ENCODE measurements at places on chromosomes 3 and 15.

DNA sequence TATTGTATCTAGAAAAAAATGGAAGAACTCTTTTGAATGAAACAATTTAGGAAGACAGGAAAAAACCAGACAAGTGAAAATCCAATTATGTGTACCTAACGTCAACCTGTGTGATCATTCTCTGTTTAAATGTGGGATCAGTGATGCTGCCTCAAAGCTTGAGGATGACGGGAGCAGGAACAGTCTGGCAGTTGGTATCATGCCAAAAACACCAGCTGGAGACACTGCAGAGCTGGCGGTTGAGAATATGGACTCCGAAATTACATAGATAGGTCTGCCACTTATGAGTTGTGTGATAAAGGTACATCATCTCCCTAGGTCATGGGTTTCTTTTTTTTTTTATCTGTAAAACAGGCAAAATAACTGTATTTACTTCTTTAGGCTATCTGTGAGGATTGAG lies 480.5 kb downstream of the CNTN4 start:
- no peak for DNase-seq

- no peak for DNase-seq
Measured at GRCh38 chr3:135041601-135042000, 246.5 kb downstream of the EPHB1 start.

DNA sequence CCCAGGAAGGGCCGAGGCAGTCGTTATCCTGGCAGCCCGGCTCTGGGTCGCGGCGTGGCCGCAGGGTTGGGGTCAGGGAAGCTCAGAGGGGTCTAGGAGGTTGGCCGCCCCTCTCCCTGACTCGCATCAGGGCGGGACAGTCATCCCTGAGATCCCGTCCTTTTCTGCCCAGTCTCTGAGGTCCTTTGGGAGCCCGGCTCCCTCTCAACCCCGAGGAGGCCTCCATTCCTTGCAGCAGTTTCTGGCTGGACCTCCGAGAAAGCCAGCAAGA lies 495 bp downstream of the HYAL2 start:
- no peak for DNase-seq

DNA sequence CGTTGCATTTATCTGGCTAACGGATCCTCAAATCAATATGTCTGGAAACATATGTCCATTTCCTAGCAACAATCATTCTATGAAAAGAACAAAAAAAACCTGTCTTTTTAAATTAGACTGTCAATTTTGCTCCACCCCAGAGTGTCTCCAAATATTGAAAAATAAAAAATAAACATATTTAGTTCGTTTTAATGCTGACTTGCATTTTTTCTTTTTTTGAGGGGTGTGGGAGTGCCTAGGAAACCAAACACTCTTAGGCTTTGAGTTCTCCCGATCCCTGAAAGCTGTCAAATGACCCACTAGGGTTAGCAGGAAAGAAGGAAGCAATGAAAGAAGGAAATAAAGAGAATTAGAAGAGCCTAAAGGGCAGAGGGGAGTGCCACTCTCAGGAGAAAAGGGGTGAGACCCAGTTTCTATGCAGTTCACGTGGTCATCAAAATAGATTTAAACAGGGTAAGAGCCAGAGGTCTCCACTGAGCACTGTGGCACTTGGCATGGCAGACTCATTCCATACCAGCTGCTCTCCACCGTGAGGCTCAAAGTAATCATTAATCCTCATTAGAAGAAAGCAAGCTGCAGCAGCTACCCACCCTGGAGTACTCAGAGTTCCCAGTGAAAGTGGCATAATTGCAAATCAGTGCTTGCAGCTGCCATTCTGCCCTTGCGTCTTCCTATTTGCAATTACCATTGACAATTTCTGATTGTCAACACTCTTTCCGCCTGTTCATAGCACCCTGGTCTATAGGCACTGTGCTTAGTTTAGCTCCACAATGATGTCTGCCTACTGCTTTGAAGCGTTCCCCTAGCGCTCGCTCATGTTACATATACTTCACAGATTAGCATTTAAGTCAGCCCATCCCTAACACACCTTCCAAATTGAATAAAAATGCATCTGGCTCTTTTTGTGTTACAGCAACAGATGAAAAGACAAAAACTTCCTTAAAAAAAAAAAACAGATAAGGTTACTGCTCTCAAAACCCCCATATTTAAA lies 32.3 kb downstream of the PDZRN3 start:
- no peak for DNase-seq

- no peak for DNase-seq
Measured at GRCh38 chr15:64547275-64547674, 86.9 kb downstream of the ZNF609 start.

DNA sequence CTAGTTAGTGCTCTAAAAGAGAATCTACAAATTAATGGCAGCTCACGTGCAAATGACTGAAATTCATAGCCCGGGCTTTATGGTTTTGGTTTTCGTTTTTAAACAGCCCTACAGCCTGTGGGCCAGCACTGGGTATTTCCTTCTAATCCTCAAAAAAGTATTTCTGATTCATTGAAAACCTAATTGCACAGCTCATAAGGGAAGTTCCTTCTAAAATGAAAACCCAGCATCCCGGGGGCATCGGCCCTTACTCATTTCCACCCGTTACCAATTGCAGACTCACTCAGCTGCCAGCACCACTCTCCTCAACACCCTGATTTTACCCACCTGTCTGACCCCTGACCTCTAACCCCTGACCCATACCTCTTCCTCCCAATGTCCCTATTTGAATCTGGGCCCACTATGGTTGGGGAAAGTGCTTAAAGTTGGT lies 59.5 kb upstream of the ZNF148 start:
- no peak for DNase-seq

- no peak for DNase-seq
Measured at GRCh38 chr3:188133646-188134045, 20.3 kb upstream of the LPP start.
